ENCODE measurements at places on chromosomes 2 and 18.
A peak's percentile ranks its signal among the peaks of the same experiment; 100 is the strongest.

DNA sequence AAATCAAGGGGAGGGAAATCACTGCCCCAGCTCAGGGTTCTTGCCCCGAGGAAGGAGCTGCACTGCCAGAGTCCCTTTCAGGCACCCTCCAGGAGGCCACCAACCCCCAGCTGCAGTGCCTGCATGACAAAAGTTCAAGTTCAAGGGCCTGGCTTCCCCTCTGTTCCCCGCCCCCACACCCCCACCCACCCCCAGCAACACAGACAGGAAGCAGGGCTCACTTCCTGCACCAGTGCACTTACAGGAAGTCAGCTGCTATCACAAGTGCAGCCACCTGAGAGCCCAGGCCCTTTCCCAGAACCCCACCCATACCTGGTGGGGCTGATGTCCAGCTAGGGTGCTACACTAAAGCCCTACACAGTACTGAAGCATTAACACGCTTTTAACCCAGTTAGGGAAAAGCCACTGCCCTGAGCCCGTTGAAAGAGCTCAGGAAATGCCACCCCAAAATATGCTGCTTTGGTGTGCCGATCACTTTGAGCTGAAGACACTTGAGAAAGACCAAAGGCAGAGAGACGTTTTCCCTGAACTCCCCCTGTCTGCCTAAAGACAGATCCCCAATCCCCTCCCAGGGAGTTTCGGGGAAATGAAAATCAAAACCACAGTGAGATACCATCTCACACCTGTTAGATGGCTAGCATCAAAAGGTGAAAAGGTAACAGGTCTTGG is 109.9 kb upstream of the CAB39 start:
- peaks cover 54% of the 10 kb centered on the region for H3K36me3 ChIP-seq
- peak overlapping the region; percentile 92 for H3K27ac ChIP-seq
- no peaks in the 10 kb centered on the region for H3K27me3 ChIP-seq
- peak; percentile 71 for DNase-seq

GRCh38 chr2:239966853-239967552 is 58.1 kb downstream of the NDUFA10 start:
- no peaks in the 10 kb centered on the region for H3K27me3 ChIP-seq
- no peaks in the 10 kb centered on the region for H3K4me1 ChIP-seq
- peaks cover 55% of the 10 kb centered on the region for H3K36me3 ChIP-seq
- H3K27ac ChIP-seq, result no peak overlapping the region
- H3K4me3 ChIP-seq, result no peak overlapping the region

DNA sequence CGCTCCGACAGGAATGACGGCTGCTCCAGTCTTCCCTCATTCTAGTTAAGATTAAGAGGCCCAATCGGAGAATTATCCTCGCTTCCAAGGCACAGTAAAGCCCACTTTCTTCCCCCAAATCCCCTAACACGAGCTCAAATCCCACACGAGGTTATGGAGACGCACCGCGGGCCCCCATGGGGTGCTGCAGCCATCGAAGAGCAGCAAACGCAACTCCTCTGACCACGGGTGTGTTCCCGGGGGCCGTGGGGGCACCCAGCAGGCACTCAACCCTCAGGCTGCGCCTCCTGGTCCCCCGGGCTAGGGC is 446 bp downstream of the COPS9 start:
- peaks cover 32% of the 10 kb centered on the region for H3K36me3 ChIP-seq
- no peaks in the 10 kb centered on the region for H3K27me3 ChIP-seq
- peak overlapping the region; percentile 67 for H3K27ac ChIP-seq
- peaks cover 32% of the 10 kb centered on the region for H3K4me1 ChIP-seq
- no peak for DNase-seq

GRCh38 chr18:28178720-28179119 is 1.8 kb upstream of the CDH2 start:
- peaks cover 36% of the 10 kb centered on the region for H3K27me3 ChIP-seq
- no peak for DNase-seq
- peaks cover 8% of the 10 kb centered on the region for H3K4me1 ChIP-seq
- no peak overlapping the region for H3K4me3 ChIP-seq

GRCh38 chr2:56077359-56077915 is 106.4 kb upstream of the CCDC85A start:
- no peak for DNase-seq
- no peak overlapping the region for H3K4me3 ChIP-seq
- H3K36me3 ChIP-seq, result no peaks in the 10 kb centered on the region
- no peaks in the 10 kb centered on the region for H3K4me1 ChIP-seq
- H3K27me3 ChIP-seq, result no peaks in the 10 kb centered on the region
- no peak overlapping the region for H3K27ac ChIP-seq

- H3K36me3 ChIP-seq, result no peaks in the 10 kb centered on the region
- no peak overlapping the region for H3K27ac ChIP-seq
- no peak for DNase-seq
- no peaks in the 10 kb centered on the region for H3K27me3 ChIP-seq
- H3K4me1 ChIP-seq, result no peaks in the 10 kb centered on the region
- H3K4me3 ChIP-seq, result no peak overlapping the region
Observed at GRCh38 chr2:223048519-223048918, 3.5 kb upstream of the KCNE4 start.

All from activated CD4-positive, alpha-beta memory T cell treated with anti-CD3 and anti-CD28 coated beads, Interleukin-2, amount 10 ng/mL, durations not matched to agents 7 days and 5 days (primary cell).